GM19239 (cell line): ENCODE measurements at places on chromosomes 5 and 9.

GRCh38 chr5:148607406-148607805 lies 46.9 kb downstream of the HTR4 start:
- no peak for DNase-seq

- DNase-seq: no peak
Observed at GRCh38 chr5:165502893-165503691, 1997.7 kb downstream of the MAT2B start.

DNA sequence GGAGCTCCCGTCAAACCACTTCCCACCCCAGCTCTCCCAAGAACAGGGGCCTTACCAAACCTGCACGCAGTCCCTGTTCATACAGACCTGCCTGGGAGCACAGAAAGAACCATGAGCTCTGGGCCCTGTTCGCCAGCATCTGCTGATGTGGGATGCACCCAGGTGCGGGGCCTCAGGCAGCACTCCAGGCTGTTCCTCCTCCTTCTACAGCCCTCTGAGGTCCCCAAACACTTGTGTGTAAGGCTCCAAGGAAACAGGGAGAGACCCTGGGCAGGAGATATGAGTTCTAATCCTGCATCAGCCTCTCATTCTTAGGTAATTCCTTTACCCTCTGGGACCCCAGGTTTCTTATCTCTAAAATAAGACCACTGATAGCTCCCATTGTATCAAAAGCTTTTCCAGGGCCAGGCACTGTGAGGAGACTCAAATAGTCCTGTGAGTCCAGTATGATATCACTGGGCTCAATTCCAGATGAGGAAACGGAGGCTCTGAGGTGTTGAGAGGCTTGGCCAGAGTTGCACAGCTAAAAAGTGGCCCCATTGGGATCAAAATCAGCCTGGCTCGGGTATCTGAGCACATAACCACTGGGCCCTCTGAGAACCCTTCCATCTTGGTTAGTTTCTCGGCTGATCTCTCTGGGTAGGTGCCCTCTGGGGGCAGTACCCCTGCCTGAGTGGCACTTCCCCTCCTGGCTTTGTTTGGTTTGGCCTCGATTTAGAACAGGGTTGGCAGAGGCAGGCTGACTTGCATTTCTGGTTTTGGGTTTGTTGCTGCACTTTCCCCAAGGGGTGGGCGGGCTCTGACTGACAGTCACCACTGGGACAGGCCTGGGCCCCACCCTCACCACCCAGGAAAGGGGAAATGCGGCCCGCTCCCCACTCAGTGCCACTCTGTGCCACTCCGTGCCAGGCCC lies 116.8 kb downstream of the RGS3 start:
- DNase-seq: no peak

DNA sequence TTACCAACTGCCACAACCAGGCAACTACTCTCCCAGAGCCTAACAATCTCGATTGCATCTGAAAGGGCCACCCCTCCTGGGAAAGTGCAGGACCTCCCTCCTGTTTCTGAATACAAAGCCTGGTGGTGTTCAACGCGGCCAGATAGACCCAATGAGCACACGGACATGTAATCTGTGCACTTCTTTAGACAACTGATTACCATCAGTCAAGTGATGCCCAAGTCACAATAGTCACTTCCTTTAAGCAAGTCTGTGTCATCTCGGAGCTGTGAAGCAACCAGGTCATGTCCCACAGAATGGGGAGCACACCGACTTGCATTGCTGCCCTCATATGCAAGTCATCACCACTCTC lies 739 bp downstream of the C9orf72 start:
- DNase-seq: no peak

DNA sequence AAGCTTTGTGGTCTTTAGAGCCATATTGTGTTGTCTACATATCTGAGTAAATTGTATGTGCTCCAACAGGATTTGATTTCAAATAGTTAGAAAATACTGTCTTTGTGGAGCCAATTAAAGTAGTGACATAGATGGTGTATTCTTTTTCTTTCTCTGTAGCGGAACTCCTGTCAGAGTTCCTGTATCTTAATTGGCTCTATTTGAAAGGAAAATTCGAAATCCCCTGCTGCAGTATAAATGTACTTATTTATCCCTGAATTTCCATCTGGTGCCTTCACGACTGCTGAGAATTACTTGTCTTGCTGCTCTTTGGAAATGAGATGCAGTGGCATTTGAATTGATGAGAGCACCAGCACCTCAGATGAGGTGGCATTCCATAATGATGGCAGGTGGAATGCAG lies 546.7 kb upstream of the SGCD start:
- DNase-seq: no peak

- DNase-seq: no peak
Observed at GRCh38 chr5:141413540-141414069, 818 bp downstream of the PCDHGA10 start.
